ENCODE measurements at places on chromosomes 16 and 17.

DNA sequence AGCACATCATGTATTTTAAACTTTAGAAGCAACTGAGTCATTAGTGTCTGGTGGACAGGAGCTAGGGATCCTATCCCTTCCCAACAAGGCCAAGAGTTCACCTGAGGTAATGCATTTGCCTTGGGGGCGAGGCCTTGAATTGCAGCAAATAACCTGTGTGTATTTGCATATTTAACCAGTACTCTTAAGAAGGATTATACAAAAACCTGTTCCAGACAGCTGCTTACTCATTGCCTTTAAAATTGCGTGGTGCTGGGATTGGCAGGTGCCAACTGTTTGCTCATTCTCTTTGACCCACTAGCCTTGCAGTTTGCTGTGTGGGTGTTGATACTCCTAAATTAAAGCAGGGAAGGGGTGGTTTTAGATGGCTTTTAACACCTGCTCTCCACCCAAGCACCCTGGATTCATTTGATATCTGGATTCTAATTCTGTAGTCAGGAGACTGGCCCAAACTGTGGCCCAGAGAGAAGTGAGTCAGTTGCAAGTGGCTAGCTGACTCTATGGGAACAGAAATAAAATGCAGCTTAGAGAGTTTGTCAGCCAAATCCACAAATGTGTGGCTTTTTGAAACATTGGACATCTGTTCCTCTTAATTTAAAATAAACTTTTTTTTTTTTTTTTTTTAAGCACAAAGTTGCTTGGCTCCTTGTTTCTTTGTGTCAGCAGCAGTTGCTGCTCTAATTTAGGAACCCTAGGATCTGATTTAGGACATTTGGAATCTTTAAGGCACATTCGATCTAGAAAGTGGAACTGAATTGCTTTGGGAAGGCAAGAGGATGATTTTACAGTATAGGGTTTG, 46.9 kb downstream of the TUBD1 start:
- DNase-seq, result no peak

DNA sequence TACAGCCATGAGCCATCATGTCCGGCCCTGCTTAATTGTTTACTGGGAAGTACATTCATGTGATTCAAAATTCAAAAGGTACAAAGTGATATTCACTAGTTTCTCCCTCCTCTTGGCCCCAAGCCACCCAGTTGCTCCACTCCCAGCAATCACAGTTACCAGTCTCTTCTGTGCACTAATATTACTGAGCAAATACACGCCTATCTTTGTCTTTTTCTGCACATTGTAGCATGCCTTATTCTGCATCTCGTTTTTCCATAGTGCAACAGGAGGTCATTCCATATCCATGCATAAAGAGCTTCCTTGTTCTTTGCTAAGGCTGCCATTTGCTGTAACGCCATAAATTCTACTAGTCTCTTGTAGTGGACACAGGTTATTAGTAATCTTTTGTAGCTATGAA, 2.2 kb upstream of the ALOX15 start:
- DNase-seq, result no peak

DNA sequence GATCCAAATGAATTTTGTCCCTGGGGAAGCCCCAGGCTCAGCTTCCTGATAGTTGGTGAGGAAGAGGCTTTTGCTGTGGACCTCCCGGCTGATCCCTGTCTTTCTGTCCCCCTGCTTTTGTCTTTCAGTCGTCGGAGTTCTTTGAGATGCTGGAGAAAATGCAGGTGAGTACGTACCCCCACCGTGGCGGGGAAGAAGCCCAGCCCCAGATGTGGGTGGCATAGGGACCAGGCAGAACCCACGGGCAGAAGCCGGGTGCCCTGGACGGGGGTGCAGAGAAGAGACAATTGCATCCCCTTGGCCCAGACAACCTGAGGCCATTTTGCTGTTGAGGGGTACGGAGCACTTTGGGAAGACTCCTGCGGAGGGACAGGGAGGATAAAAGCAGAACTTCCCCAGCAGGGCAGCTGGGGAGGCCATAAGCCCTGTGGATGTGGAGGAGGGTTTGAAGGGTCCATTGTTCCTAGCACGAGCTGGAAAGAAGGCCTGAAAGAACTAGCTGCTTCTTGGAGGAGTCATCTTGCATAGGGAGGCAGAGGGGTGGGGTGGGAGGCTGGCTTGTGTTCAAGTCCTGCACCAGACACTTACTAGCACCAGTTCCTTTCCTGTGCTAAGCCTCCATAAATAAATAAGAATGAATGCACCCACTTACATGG, 105.6 kb downstream of the OR1D5 start:
- no peak for DNase-seq

GRCh38 chr17:9557161-9557755, 18.4 kb downstream of the STX8 start:
- DNase-seq, result no peak

GRCh38 chr17:48970865-48971687, 2.7 kb upstream of the GIP start:
- no peak for DNase-seq

DNA sequence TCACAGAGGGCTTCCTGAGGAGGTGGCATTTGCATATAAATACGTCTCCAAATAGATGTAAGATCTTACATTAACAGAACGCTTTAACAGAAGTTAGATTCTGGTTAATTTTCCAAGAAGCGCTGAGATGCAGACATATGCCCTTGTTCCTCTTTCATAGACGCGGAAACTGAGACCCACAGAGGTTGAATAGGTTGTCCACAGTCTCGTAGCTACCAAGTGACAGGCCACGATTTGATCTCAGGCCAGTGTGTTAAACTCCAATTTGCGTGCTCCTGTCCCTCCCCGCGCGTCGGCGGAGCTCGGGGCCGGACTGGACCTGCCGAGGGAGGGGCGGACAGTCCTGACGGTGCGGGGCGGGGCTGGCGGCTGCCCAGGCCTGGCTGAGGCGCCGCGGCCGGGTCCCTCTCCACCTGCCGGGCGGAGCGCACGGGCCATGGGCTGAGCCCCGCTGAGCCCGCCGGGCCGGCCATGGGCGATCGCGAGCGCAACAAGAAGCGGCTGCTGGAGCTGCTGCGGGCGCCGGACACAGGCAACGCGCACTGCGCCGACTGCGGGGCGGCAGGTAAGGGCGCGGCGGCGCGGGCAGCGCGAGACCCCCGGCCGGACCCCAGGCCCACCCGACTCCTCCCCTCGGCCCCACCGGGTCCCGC, at the start of gene ADAP2:
TSS of gene ADAP2 (plus strand) at position 402 of the 653 bp plus-strand sequence. CDS start at position 472, 70 bp downstream.
- DNase-seq, result no peak

- no peak for DNase-seq
These were observed 3.8 kb downstream of the DDX19B start for GRCh38 chr16:70302745-70303144.

Measured in stimulated activated CD8-positive, alpha-beta memory T cell treated with anti-CD3 and anti-CD28 coated beads, Interleukin-15, amount 100 ng/mL, for 1 hour (primary cell).